ENCODE measurements at places on chromosomes 4 and X.
A peak's percentile ranks its signal among the peaks of the same experiment; 100 is the strongest.

- no peak for DNase-seq
Observed at GRCh38 chr4:69750346-69750745, 10.1 kb downstream of the SULT1B1 start.

GRCh38 chrX:41116948-41117347, 31.7 kb downstream of the USP9X start:
- DNase-seq: no peak

GRCh38 chr4:89482251-89482650, 174.7 kb upstream of the GPRIN3 start:
- no peak for DNase-seq

DNA sequence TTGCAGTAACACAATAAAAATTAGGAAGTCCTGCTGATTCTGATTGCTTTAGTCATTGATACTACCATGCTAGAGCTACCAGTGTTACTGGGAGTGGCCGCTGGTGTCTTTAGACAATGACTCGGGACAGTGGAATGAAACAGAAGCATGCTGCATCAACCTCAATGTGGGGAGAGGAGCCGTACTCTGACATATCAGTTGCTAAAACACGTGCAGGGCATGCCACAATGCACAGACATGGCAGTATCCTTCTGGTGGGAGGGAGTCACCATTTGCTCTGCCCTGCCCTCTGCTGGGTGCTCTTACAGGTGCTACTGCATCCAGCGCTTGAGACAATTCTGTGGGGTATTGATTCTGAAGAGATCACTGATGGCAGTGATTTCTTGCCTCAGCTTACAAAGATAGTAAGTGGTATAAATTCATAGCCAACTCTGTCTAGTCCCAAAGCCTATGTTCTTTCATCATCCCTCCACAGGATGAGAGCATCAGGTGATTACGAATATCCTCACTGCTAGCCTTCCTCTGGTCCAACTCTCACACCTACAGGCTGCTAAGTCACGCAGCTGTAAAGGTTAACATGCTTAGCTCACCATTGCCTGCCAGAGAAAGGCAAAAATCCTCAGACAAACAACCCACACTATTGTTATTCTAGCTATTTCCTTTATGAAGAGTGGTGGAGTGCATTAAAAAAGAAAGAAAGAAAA, 43.7 kb downstream of the NSG1 start:
- DNase-seq: peak; percentile 4

DNA sequence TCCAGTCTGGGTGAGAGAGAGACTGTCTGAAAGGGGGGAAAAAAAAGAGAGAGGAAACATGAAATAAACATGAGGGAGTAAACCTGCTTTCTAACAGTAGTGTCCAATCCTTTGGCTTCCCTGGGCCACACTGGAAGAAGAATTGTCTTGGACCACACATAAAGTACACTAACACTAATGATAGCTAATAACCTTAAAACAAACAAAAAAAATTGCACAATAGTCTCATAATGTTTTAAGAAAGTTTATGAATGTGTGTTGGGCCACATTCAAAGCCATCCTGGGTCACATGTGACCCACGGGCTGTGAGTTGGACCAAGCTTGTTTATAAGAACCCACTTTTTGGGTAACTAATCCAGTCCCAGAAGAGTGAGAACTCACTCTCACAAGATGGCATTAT, 30.3 kb downstream of the PDS5A start:
- DNase-seq: no peak

DNA sequence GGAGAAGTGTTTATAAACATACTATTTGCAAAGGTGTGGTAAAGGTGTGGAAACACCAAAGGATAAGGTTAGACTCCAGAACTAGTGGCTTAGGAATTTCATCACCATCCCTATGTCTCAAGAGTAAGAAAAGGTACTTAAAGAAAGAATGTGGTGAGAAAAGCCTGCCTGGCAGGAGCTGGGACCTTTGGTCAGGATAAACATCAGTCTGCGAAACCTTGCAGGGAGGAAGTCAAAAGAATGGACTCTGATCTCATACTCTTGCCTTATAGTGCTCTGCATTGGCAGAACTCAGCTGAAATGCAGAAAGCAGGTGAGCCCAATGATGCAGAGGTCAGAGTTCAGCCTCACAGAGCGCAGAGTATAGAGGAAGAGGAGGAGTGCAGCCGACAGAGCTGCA, 97.2 kb upstream of the NR3C2 start:
- DNase-seq: no peak

DNA sequence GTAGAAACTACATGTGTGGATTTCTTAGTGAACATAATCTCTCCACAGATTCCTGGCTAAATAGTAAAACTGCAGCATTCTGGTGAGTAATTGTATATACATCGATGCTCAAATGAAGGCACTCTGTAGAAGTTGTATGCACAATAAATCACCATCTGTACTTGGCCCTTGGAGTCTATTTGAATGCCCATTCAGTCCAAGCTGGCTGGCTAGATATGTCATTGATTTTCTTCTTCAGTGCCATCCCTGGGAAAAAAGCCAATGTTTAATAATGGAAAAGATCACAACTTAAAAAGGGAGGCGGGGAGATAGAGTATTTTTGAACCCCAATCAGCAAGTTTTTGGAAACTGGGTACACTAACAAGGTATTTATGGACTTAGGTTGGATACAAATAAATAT, 381.0 kb upstream of the TEX13C start:
- no peak for DNase-seq

DNA sequence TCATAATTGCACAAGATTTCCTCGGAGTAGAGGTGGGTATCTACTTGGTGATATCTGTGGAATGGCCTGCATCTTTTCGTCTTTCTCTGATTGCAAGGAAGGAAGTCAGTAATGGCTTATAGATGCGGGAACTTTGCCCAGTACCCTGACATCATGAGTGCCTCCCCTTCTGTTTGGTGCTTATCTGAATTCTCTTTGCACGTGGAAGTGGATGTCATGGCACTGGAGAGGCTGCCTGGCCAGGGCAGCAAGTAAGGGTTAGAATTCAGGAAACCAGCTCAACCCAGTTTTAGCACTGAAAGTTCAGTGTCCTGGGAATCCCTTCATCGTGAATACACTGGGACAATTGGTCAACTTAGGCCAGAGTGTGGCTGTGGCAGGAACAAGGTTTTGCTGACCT, 83.5 kb upstream of the RAPGEF2 start:
- DNase-seq: no peak

DNA sequence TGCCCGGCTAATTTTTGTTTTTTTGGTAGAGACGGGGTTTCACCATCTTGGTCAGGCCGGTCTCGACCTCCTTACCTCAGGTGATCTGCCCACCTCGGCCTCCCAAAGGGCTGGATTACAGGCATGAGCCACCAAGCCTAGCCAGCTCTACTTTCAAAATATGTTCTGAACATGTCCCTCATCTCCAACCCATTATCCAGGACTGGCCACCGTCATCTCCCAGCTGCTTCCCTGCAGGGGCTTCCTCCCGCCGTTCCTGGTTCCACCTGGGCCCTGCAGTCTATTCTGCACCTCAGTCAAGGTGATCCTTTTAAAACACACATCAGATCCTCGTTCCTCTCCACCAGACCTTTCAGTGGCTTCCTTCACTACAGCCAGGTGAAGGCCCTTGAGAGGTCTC, 80.9 kb upstream of the NKX1-1 start:
- no peak for DNase-seq

DNA sequence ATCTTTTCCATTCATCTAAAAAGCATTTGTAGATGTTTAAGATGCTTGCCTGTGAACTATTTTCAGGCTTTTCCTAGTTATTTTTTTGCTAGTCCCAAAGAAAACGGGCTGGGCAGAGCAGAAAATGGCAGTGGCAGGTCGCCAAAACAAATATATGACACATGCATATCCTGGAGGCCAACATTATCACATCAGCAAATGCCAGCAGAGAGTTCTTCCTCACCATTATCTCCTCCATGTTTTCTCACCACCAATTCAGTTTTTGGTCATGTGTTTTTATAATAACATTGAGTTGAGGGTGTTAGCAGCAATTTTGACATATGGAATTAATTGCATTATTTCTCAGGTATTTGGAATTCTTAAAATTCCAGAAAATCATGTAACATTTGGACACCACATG, 97.9 kb upstream of the EOLA2 start:
- no peak for DNase-seq

GRCh38 chr4:96315815-96316214, 475.9 kb downstream of the PDHA2 start:
- DNase-seq: no peak

DNA sequence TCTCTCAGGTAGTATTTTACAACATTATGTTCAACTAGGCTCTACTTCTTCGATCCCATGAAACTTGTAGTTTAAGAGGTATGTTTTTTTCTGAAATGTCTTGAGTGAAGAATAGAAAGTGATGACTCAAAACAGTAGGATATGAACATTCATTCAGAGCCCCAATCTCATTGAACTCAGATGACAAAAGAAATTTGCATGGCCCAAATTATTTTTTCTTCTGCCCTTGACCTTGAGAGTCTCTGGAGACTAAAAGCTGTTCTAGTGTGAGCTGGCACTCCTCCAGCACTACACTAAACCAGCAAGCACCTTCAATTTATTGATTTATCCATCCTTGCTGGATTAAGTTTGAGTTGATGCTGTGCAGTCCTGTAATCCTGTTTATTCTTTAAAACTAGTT, 4.0 kb downstream of the DCLK2 start:
- DNase-seq: no peak

DNA sequence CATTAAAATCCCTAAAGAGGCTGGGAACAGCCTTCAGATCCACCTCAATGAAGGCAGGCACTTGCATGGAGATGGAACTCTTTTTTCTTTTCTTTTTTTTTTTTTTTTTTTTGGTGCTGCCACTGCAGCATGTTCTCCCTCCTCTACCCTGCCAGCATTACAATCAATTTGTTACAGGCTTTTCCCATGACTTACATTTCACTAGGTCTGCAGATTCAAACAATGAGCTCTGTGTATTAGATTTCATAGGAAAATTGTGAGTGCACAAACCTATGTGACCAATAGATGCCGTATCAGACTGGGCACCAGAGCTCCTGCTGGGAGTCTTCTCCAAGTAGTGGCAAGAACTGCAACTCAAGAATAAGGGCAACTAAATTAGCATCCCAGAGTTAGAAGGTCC, 63.8 kb upstream of the GABRQ start:
- DNase-seq: no peak

- DNase-seq: no peak
Observed at GRCh38 chr4:26022346-26023202, 108.6 kb downstream of the SMIM20 start.

DNA sequence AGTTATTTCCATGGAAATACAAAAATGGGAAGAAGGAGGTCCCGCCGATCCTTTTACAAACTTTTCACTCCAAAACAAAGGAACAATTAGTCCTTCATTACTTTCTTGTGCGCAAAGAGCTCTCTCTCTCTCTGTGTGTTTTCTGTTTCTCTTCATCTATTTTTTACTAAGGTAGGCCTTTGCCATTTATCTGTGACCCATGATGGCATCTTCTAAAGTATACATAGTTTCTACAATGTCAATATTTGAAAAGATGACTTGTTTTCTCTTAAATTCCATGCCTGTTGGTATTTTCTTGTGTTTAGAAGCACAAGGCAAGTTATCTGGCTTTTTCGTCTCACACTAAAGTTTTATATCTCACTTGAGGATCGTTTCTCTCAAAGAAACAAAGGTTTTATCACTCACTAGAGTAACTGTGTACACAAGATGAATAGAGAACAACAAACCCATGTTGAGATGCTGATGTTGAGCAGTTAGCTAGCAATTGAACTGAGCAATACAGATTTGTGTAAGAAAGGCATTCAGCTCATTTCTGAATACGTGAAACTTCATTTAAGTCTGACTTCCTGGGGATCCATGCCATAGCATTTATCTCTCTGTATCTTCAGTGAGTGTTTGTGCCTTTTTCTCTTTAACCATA, 250.3 kb downstream of the GBA3 start:
- DNase-seq: no peak

- no peak for DNase-seq
Observed at GRCh38 chr4:20451986-20452385, 200.3 kb downstream of the SLIT2 start.

DNA sequence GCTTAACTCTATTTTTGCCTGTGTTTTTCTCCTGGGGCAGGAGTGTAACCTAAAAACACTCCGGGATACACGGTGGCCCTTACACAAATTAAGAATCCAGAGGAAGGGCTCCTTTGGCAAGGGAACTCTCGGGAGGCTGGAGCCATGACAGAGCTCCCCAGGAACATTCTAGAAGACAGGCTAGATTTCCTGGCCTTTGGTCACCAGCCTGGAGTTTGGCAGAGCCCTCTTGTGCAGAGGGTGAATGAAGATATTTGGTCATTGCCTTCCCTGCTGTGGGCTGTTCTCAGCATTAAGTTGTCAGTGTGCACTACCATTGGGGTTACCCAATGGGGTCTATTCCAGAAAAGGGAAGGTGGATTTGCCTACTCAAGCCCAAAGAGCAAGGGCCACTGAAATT, 53.8 kb upstream of the LNX1 start:
- no peak for DNase-seq

DNA sequence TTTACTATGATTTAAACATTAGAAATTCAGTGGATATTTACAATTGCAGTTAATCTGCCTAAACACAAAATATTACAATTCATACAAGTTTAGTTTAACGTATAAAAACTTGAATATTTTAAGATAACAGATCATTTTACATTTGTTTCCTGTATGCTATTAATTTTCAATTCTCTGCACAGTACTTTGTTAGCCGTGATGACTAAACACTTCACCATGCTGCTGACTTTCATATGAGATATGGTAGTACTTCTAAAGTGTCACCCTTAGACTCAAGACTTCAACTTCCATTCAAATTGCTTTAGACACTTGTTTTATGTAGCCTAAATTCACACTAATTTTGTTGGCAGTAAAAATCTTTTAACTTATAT, 1646.4 kb upstream of the ADGRL3 start:
- no peak for DNase-seq

- DNase-seq: no peak
Observed at GRCh38 chr4:42789041-42789567, 103.4 kb upstream of the GRXCR1 start.

- DNase-seq: no peak
Observed at GRCh38 chrX:151183912-151184565, 7.7 kb downstream of the GPR50 start.

DNA sequence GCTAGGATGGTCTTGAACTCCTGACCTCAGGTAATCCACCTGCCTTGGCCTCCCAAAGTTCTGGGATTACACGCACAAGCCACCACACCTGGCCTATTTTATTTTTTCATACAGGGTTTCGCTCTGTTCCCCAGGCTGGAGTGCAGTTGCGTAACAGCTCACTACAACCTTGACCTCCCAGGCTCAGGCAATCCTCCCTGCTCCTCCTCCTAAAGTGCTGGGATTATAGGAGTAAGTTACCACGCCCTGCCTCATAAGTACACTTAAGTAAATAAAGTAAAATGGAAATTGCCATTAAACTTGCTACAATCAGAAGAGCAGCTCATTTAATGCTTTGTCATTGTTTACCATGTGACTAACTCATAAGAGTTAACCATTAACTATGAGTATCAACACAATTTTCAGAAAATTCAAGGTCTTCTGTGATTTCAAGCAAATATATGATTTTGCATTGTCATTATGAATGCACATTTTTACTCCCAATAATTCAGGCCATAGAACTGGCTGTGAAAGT, 12.3 kb downstream of the UGDH start:
- DNase-seq: no peak

- no peak for DNase-seq
Observed at GRCh38 chrX:64975491-64975890, 759 bp downstream of the ZC4H2 start.

GRCh38 chr4:53431052-53431451, 53.6 kb downstream of the FIP1L1 start:
- no peak for DNase-seq
